Activated T-helper 9 cell treated with anti-CD3 and anti-CD28 coated beads, Interleukin-2, amount 50 U/mL, for 16 hours (primary cell): ENCODE measurements at places on chromosomes 3 and 15.

GRCh38 chr3:183182732-183183610, 20.4 kb upstream of the LAMP3 start:
- DNase-seq: no peak

- DNase-seq: no peak
Measured at GRCh38 chr15:75823860-75824613, 19.2 kb upstream of the UBE2Q2 start.

DNA sequence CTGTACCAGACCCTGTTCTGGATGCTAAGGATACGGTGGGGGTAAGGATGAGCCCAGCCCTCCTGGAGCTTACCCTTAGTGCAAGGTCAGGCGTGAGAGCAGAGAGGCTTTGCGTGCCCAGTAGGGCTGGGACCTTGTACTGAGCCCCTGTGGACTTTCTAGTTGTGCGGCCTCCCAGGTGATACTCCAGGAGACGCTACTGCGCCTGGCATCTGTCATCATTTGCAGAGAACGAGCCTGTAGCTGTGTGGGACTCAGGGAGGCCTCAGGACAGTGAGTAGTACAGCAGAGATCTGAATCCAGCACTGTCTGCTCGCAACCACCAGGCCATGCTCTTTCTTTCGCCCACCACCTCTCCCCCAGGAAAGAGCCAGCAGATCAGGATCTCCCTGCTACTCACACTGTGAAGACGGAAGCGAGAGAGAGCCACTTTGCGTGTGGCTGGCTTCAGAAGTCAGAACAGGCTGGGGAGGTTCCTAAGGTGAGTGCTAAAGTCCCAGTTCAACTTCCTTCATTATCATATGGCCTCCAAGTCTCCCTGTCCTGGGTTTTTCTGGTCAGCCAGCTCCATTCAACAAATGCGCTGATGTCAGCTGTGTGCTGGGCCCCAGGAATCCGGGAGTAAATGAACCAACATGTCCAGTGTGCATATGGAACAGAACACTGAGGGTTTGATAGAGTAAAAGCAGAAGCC, 38.2 kb upstream of the ITGA11 start:
- DNase-seq: no peak

DNA sequence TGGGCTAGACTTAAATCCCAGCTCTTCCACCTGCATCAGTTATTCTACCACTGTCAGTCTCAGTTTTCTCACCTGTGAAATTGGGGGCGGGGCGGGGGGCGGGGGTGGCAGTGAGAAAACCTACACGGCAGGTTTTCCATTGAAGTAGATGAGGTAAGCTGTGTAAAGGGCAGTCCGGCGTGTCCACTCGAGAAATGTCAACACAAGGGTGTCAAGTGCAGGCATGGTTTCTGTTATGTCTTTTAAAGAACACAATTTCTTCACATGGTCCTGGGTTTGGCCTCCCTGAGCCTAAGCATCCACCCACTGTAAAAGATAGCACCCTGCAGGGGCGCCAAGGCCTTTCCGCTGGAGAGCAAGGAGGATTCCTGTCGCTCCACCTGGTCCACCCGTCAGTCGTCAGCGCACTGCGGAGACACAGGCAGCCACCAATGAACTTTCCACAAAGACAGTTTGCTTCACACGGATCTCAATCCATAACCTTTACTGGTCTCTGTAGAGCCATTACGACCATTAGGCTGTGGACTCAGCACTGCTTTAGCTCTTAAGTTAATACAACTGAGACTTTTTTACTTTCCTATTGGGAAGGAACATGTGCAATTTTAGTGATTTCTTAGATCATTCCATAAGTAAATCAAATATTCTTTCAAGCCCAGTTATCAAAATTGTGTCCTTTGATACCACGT, 99.5 kb upstream of the FOXB1 start:
- DNase-seq: no peak

GRCh38 chr3:104878395-104878794, 488.3 kb upstream of the ALCAM start:
- no peak for DNase-seq

GRCh38 chr3:115977866-115978265, 354.6 kb downstream of the GAP43 start:
- DNase-seq: no peak

GRCh38 chr15:64247906-64248541, 85.2 kb upstream of the PPIB start:
- no peak for DNase-seq

DNA sequence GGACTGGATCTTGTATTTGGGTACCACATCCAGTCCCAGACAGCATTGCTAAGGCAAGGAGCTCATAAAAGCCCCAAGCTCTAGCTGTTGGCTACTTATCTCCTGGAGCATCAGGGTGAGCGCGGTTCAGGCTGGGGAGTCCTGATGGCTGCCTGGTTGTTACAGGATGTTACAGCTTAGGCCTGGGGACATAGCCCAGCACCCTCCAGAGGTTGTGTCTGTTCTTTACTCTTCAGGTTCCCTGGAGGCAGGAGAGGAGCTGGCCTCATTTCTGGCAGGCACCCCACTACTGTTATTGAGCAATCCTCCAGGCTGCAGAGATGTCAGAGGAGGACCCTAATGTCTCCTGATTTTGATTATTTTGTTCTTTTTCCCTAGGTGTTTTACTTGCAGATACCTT, 26.6 kb downstream of the APBA2 start:
- DNase-seq: no peak

- no peak for DNase-seq
Measured at GRCh38 chr15:60634815-60635214, 155.9 kb upstream of the ICE2 start.

GRCh38 chr15:78077871-78078210, 330 bp upstream of the TBC1D2B start:
- DNase-seq: no peak

GRCh38 chr3:184716622-184717398, 4.9 kb upstream of the MAGEF1 start:
- no peak for DNase-seq

GRCh38 chr3:184315543-184315867, 1.1 kb downstream of the EIF4G1 start:
- DNase-seq: no peak

DNA sequence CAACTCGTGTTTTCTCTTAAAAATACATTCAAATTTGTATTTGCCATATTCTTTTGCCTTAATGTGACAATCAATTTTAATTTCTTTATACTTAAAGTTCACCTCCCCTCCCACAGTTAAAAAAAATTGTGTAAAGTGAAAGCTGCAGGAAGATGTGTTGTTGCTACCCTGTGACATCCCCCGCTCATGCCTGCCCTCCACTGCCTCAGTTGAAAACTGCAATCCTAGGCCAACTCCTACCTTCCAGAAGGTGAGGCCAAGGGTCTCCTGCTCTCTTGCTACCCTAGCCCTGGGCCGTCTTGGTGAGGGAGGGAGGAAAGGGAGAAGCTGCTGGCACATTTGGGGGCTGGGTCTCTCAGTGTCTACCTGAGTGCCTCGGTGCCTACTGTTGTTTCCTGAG, 57.0 kb upstream of the CMTM7 start:
- peak; percentile 27 for DNase-seq

DNA sequence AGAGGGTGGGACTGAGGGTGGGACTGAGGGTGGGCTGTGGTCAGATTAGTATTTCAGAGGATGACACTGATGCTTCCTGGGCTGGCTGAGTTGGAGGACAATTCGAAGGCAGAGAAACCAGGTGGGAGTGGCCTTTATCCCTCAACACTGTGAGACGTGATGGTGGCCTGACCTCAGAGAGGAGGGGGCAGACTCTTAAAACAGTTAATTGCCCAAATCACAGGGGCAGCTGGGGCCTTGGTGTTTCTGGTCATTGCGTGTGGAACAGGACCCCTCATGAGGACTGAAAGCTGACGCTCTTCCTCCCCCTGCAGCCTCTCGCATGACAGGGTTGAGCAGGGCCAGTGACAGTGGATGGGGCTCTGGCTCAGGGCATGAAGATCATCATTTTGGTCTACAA, 18.7 kb downstream of the DNASE1L3 start:
- DNase-seq: no peak

- no peak for DNase-seq
Measured at GRCh38 chr15:98611808-98612207, 36.5 kb upstream of the IGF1R start.

GRCh38 chr15:70271422-70272088, 173.8 kb upstream of the TLE3 start:
- DNase-seq: no peak

DNA sequence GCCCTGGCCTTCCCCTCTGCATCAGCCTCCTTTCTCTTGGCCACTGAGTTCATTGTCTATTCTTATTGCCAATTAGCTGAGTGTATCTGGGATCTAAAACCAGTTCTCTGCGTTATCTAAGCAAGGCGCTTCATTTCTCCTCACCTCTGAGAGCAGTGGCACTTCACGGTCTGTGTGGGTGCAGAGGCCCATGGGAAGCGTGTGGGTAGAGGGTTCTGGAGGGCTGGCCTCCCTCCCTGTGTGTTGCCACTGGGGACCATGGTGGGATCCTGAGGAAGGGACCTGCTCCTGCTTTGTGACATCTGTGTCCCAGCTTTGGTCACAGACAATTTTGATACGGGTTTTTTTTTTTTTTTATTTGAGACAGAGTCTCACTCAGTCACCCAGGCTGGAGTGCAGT, 32.7 kb downstream of the EDEM1 start:
- no peak for DNase-seq

DNA sequence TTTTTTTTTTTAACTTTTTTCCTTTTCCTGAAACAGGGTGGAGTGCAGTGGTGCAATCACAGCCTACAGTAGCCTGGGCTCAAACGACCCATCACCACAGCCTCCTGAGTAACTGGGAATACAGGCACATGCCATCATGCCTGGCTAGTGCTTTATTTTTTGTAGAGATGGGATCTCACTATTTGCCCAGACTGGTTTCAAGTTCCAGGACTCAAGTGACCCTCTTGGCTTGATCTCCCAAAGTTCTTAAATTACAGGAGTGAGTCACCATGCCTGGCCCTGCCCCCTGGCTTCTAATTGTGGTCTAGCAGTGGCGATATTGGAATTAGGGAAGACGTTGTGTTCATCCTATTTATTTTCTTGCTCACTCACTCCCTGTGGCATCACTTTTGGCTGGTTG, 1138.4 kb downstream of the SI start:
- DNase-seq: no peak

DNA sequence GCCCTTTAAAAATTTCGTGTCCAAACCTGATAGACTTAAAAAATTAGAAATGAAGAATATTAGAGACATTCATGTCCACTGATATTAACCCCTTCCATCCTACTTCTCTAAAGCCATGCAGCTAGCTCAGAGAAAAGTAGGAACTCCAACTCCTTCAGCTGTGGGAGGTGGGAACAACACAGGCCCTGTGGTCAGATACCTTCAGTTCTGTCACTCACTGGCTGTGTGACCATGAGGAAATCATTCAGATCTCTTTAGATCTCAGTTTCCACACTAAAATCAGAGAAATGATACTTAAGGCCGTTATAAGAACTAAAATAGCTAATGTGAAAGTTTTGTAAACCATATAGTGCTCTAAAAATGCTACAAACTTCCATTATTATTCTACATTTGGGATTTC, 209.8 kb downstream of the TNIK start:
- DNase-seq: no peak

DNA sequence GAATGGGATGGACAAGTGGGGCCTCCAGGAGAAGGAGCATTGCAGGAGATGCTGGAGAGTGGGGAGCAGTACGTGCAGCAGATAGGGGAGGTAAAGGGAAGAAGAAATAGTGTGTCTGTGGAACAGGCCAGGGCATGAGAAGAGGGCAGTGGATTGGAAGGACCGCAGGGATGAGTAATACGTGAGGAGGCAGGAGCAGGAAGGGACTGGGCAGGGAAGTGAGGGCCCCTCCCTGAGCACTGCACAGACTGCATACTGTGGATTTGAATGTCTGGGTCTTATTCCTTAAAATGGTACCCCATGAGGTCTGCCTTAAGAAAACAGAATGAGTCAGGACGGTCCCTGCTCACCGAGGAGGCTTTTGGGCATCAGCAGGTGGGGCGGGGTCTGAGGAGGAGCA, 210.0 kb upstream of the NDN start:
- DNase-seq: no peak

GRCh38 chr15:100781061-100781960, 98.3 kb upstream of the ALDH1A3 start:
- DNase-seq: no peak

- DNase-seq: no peak
Measured at GRCh38 chr15:93066834-93067648, 22.0 kb downstream of the RGMA start.

- no peak for DNase-seq
Measured at GRCh38 chr3:137787529-137787928, 23.4 kb downstream of the SOX14 start.

GRCh38 chr3:189042832-189043231, 128.9 kb upstream of the TPRG1 start:
- DNase-seq: no peak

DNA sequence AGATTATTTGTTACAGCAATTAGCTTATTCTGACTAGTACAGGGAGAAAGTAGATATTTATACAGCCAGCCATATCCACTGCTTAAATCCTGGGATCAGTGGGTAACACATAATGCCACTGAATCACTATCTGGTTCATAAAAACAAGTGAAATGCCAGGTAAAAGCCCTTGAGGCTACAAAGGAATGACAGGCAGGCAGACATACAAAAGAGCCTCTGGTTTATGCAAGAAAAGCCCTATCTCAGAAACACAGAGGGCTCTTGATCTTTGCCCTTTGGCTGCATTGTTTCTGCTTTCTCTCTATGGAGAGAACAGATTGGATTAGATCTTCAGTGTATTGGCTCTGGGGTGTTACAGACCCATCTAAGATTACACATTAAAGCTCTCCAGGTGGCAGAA, 115.4 kb upstream of the GADL1 start:
- no peak for DNase-seq

DNA sequence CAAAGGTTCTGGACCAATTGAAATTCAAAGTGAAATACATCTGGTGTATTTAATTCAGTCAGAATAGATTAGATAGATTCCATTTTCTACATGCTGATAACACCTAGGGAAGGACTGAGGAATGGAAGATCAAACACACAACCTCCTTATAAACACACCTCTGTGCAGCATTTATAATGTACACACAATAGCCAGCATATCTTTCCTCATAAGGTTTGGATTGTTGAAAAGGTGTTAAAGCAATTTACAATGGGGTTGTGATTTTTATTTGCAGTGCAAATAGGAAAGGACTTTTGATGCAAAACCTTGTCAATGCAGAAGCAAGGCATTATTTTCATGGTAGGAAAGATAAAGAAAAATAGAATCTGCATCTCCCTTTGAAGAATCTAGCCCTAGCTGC, 448.9 kb upstream of the KCNMB2 start:
- no peak for DNase-seq

GRCh38 chr3:27540231-27540630, 56.0 kb upstream of the SLC4A7 start:
- DNase-seq: no peak
